Stimulated activated CD8-positive, alpha-beta memory T cell treated with anti-CD3 and anti-CD28 coated beads, Interleukin-4, amount 100 ng/mL, for 48 hours (primary cell): ENCODE measurements at places on chromosomes 3 and 15.

DNA sequence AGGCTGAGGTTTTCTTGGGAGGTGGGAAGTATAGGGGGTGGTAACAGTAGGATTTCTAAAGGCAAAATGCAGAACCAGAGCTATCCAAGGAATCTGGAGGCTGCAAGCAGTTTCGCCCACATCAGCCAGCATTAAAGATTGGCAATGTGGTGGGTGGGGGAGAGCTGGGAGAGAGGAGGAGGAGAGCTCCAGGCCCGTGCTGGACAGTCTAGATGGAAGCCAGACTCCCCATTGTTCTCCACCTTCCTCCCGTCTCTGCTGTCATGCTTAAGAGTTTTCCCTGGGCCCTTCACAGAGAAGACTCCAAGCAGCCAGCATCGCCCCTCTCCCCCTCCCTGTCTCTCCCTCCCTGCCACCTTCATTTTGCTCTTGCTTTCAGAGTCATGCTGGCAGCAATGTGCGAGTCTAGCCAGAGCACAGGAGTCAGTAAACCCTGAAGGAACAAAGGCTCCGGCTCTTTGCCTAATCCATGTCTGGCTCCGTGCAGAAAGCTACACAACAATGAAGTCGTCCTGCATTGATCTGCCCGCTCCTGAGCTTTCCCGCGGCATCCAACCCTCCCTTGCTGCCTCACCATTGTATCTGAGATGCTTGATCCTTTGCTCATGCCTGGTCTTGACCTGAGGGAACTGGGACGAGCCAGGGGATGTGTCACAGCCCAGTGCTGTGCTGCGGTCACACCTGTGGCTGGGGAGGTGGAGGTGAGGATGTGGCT lies 282.9 kb downstream of the NTRK3 start:
- no peak for DNase-seq

DNA sequence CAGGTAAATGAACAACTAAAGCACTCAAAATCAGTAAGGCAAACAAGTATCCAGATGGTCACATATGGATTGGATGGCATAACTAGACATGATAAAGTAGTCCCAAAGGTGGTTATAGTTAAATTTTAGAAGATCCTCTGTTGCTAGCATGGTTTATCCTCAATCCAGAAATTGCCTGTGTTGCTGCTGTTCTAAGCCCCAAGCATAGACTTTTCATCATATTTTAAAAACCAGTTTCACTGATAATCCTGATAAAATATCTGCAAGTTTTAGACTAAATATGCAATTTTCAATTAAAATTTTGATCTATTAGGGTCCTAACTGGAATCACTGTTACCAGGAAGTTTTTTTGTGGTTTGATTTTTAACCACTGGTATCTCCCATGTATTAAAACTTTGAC lies 35.4 kb downstream of the MBNL1 start:
- DNase-seq = no peak

DNA sequence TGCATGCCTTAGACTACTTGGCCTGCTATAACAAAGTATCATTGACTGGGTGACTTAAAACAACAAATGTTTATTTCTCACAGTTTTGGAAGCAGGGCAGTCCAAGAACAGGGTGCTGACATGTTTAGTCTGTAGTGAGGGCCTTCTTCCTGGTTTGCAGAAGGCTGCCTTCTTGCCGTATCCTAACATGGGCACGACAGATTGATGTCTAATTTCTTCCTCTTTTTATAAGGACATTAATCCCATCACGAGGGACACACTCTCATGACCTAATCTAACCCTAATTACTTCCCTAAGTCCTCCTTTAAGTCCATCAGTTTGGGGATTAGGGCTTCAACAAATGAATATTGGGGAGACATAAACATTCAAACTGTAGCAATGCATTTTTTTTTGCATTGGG lies 10.9 kb upstream of the GOLGA8B start:
- no peak for DNase-seq

GRCh38 chr3:131541288-131541687 lies 38.5 kb upstream of the MRPL3 start:
- DNase-seq = no peak

DNA sequence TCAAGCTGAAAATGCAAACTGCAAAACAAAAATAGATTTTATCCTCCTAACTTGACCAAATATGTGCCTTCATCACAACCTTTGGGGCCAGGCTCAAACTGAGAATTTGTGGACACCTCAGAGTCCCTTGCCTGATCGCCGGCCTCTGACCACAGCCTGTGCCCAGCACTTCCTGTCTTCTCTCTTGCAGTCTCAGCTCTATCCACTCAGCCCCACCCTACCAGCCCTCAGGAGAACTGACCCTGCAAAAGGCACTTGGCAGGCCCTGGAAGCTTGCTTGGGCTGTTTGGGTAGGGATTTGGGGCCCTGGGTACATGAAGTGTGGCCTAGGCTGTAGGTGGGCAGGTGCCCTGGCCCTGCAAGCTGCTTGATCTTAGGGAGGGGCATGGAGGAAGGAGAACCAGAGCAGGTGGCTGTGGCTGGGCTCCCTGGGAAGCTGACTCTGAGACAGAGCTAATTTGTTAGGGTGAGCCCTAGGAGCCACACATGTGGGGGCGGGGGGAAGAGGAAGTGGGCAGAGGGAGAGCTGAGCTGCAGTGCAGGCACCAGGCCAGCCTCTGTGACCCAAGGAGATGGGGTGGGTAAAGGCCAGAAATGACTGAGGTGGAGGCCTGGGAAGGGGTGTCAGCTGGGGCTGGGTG lies 8.6 kb downstream of the CLEC3B start:
- peak; percentile 52 for DNase-seq

GRCh38 chr3:196150481-196150880 lies 60.7 kb downstream of the ZDHHC19 start:
- no peak for DNase-seq

DNA sequence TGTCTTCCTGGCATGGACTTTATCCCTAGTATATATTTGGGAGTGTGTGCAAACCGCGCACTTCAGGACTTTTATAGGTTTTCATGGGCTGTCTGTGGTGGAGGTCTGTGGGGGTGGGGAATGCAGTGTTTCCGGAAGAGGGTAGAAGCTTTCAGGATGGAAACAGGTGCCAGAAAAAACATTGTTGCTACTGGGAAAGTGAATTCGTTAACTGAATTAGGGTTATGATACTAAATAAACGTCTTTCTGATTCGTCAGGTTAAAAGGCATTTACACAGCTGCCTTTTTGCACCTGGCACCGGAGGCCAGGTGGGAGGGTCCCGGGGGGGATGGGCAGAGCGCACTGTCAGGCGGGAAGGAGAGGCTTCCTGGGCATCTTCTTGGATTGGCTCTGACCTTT lies 62.1 kb downstream of the SLCO3A1 start:
- no peak for DNase-seq
